Activated naive CD8-positive, alpha-beta T cell treated with anti-CD3 and anti-CD28 coated beads, Interleukin-2, amount 10 ng/mL, durations not matched to agents 7 days and 5 days (primary cell): ENCODE measurements at places on chromosomes 12 and 14. TPM values are rescaled to one million over a fixed set of nuclear protein-coding genes. Genes with fewer than 3 reads are reported as not detected.

DNA sequence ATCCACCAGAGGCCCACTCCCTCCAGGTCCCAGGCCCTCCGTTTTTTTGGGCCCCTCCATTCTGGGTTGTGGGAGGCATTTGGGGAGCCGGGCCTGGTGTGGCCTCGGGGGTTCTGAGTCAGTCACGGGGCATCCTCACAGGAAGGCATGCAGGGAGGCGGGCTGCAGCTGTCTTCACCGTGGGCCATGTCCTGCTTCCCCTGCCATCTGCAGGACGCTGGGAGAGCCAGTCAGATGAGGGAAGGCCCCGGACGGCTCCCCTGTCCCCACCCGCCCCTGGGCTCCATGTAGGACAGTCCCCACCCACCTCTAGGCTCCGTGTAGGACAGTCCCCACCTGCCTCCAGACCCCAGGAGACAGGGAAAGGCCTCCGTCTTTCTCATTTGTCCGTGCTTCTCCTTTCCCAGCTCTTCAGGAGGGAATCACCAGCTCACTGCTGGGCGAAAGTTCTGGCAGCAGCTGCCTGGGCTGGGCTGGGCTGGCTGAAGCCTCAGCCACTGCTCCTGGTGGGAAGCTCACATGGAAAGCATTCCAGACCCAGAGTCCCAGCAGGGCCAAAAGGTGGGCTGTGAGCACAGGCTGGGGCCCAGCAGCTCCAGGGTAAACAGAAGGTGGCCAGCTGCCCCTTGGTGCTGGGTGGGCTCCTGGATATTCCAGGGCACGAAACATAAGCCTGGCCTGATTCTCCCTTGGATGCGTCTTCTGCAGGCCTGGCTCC lies 217.8 kb downstream of the KIF26A start:
- H3K27ac ChIP-seq = no peak overlapping the region
- H3K4me1 ChIP-seq = no peaks in the 10 kb centered on the region
- H3K4me3 ChIP-seq = no peak overlapping the region
- H3K36me3 ChIP-seq = no peaks in the 10 kb centered on the region

DNA sequence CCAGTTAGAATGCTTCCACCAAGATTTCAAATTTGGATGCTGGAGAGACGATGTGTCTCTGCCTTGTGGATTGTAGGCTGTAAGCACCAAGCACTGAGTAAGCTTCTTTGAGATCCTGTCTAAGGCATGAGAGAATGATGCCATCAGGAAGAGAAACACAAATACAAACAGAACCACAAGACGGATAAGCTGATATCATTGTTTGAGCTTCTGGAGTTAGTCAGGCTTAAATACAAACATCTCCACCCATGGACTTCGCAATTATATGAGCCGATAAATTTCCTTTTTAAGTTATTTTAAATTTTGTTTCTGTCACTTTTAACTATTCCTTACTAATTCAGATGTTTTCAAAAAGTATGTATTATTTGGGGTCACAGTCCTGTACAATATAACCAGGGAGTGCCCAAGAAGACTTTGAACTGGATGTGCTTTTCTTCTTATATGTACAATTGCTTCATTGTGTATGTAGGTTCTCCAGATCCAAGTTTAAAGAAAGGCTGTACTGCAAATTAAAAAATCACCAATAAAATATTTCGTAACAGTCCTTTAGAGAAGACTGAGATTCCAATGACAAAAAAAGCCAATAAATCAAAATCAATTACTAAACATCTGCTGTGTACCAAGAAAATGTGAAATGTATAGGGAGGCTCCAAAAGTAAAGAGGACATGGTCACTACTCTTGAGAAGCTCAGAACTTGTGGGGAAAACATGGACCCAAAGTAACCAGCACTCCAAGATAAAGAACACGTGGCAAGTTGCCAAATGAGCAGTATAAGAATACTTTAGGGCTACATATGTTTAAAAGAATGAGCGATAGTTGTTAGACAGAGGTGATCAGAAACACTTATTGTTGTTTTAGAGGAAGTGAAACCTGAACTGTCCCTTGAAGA lies 274.1 kb downstream of the ADAMTS20 start:
- DNase-seq = no peak
- no peaks in the 10 kb centered on the region for H3K36me3 ChIP-seq
- H3K27me3 ChIP-seq = no peaks in the 10 kb centered on the region
- no peaks in the 10 kb centered on the region for H3K4me1 ChIP-seq
- no peak overlapping the region for H3K27ac ChIP-seq
- no peak overlapping the region for H3K4me3 ChIP-seq

Gene SERPINA9
- not detected for total RNA-seq

DNA sequence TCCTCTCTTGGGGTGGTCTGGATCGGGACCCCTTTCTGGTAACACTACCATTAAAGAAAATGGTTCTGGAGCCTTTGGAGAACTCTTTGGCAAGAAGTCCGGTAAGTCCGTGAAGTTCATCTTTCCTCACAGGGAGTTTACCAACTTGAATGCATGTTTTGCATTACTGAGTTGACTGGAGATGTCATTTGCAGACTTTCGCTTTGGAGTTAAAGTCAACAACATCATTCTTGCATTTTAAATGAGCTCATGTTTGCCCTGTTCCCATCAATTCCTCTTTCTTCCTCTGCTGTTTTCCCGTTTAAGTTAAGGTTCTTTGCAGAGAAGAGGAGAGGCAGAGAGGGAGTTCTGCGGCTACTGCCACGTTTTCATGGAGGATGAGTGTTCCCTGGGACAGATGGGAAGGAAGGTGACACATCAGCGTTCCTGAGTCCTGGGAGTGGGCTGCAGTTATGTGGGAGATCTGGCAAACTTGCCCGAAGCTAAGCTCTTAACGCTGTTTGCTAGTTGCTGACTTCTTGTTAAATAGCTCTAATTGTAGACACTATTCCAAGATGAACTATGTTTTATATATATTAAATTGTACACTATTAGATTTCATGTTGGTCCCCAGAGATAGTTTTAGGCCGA lies 18.8 kb upstream of the PRICKLE1 start:
- peaks cover 1% of the 10 kb centered on the region for H3K27me3 ChIP-seq
- H3K4me3 ChIP-seq = no peak overlapping the region
